ENCODE measurements at places on chromosomes 13 and 19.

DNA sequence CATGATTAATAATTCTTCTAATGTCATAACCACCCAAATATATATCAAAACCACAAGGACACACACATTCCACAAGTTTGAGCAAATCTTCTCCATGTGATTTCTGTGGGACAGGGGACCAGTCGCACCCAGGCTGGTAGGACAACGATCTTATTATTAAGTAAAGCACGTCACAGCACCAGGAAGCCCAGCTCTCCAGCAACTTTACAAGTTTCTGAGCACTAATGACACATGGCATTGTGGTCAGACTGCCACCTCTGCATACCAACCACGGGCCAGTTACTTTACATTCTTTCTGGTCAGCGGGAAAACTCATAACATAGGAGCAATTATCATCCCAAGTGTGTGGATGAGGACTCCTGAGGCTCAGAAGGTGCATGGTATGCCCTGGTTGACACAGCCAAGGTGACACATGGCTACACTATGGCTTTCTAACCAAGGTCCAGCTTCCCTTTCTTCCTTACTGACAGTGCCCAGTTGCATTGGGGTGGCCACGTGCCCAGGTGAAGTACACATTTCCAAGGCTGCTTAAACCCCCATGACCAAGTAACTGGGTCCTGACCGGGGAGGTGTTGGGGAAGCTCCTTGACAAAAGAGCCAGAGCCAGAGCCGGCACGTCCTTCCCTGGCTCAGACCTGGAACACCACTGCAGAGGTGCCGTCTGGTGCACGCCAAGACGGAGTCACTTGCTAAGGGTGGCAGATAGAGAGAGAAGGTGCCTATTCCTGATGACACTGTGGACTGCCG, 27.4 kb downstream of the LATS2 start:
- DNase-seq, result no peak

DNA sequence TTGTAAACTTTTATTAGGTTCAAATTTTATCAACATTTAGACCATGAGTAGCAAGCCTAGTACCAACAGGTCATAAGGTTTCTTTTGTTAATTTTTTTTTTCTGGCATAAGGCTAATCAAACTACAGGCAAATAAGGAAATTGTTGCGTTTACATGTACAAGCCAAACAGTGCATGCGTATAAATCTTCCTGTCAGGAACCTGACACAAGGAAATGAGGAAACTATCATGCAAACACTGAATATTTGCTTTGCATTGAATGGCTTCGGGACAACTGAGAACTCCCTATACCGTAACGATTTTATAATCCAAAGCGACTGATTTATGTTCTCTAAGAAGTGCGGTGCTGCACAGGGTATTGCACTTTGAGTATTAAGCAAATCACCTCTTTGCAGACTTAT, 133.0 kb upstream of the TRPC4 start:
- DNase-seq, result no peak

GRCh38 chr13:77893066-77893465, 25.6 kb downstream of the EDNRB start:
- DNase-seq, result no peak

DNA sequence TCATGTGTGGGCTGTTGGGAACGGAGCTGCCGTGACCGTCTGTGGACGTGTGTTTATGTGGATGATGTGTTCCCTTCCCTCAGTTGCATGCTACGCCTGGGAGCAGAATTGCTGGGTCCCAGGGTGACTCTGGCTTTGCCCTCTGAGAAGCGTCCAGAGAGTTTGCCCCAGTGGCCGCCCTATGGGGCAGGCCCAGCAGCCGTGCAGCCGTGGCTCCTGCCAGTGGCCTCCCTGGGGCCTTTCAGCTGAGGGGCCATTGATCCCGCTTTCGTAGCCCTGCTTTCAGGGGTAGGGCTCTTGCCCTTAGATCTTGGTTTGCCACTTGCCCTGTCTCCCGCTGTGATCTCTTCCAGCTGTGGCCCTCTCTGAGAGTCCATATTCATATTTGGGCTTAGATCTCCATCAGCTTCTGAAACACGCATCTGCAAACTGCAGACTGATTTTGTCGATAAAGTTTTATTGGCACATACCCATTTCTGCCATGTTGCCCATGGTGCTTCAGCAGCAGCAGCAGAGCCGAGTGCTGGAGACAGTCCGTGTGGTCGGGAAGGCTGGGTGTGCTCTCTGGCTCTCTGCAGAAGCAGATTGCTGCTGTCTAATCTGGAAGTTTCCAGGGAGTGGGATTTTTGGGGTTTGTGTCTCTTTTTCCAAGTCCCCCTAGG, 17.6 kb downstream of the GNA11 start:
- DNase-seq, result no peak

DNA sequence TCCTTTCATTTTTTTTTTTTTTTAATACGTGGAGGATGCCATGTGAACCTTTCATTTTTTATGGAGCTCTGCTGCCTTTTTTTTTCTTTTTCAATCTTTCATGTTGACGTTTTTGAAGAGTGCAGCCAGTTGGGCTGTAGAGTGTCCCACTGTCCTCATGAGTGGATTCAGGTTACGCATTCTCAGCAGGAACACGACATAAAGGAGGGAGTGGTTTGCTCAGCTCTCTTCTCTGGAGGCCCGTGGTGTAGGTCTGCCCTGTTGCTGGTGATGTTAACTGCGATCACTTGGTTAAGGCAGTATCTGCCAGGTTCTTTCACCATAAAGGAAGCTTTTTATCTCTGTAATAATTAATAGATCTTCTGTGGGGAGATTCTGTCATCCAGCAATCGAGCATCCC, 26.7 kb upstream of the CACNG8 start:
- DNase-seq, result no peak

DNA sequence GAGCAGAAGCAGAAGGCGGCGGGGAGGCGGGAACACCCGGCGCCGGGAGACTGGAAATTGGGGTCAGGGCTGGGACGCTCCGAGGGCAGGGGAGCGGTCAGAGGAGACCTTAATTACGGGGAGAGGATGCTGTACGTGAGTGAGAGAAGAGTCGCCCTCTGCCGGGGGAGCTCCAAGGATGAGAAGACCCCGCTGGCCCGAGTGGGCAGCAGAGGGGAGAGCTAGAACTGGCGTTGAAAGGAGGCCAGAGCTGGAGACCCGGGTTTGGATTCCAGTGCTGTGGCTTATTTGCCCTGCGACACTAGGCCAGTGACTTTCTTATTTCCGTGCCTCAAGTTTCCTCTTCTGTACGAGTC, 536 bp downstream of the FAM32A start:
- DNase-seq, result no peak

DNA sequence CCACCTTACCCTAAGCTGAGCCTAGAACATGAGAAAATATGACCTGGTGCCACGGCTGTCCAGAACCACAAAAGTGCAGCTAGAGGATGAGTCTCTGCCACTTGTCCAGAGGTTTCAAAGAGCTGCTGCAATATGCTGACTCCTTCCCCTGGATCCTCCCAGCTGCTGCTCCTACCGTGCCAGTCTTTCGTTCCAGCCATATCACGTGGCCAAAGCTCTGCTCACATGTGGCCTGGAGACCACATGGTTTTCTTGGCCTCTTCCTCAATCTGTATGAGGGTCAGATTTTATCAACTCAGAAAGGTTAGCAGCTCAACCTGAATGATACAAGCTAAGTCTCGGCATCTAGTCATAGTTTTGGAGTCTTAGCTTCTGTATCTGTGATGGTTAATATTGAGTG, 3.2 kb upstream of the SACS start:
- no peak for DNase-seq

DNA sequence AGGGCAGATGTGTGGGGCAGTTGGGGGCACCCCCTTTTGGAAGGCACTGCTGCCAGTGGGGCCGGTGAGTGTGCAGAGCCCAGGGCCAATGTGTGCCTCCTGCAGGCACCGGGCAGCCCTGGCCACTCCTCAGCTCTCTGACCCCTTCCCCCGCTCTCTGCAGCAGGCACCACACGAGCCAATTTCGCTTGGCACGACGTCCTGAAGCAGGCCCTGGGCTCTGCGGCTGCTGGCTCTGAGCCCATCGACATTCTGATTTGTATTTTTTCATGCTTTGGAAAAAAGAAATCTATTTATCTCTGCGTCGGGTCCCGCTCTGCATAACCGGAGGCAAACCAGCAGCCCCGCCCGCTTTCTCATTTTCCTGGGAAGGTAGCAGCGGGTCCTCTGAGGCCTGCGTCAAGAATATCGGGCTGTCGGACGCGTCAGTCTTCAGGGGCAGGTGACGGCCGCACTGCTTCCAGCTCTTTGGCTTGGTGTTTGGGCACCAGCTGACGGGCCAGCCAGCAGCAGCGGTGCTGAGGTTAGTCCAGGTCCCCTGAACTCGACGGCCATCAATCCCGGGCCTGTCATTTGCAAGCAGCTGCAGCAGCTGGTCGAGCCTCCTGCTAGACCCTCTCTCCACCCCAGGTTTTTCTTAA, 134.3 kb downstream of the KDM4B start:
- no peak for DNase-seq

GRCh38 chr19:18045307-18046050, 37.5 kb downstream of the ARRDC2 start:
- DNase-seq, result no peak

DNA sequence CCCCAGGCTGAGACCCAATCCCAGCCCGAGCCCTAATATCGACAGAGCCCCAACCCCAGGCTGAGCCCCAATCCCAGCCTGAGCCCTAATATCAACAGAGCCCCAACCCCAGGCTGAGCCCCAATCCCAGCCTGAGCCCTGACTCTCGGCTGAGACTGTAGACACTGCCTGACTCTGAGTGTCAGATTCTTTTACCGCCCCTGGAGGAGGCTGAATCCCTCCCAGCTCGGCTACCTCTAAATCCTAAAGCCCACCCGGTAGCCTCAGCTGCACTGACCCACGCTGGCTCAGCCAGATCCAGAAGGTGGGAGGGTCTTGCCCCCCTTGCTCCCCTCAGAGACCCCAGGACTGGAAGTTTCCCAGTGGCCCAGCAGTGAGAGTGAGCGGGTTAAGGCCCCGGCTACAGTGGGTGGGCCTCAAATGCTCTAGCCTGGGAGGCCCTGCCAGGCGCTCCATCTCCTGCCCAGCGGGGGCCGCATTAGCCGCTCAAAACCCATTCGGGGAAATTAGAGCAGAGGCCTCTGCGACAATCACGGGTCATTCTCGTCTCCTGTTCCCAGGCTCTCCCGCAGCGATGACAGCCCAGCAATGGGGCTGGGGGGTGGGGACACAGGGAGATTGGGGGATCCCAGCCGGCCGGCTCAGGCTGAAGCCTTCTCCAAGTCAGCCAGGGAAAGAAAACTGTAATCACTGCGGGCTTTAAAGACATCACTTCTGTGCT, 43.8 kb downstream of the ZNRF4 start:
- no peak for DNase-seq

DNA sequence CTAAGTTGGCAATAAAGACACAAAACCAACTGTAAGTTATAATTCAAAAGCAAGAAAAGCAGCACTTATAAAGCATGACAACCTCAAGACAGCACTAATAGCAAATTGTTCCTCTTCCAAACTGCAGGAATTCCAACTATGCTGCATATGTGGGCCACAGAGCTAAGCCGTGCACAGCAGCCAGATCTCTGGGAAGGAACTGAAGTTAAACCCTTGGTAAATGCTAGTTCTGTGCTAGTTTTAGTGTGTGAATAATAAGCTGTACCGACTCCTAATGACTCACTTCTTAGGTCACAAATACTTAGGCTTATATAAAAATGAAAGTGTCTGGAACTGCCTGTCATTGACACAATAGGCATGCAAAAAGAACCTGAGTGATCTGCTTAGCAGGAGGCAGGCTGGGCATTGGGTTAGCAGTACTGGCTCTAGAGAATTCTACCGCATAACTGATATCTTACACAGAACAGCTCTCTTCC, 21.2 kb upstream of the GTF3A start:
- no peak for DNase-seq

DNA sequence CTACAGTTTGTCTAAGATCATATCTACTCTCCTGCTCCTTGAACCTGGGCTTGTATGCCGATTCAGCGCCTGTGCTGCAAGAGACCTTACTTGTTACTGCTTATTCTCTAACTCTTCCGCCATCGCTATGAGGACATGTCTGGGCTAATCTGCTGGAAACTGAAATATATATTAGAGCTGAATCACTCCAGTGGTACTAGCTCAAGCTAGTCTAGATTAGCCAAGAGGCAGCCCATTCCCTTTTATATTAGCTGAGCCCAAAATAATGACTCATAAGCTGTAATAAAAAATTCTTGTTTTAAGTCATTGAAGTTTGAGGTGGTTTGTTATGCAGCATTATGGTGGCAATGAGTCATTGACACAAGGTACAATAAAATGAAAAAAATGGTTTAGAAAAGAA, 52.8 kb downstream of the SLC6A16 start:
- peak; percentile 64 for DNase-seq

- no peak for DNase-seq
Observed at GRCh38 chr13:29527916-29528315, 67.6 kb downstream of the SLC7A1 start.

DNA sequence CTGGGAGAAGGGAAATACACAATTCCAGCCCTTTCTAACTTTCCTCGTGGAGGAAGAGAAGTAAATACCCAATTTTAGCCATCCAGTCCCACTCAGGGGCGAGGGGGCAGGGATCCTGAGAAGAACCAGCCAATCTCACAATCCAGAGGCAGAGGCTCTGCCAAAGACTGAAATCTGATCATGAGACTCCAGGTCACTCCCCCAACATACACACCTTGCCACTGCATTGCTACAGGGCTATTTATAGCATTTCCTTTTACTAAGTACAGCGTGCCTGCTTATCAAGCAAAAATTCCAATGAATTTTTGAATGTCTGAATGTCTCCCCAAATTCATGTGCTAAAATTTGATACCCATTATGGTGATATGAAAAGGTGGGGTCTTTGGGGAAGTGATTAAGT, 1687.5 kb downstream of the EFNB2 start:
- DNase-seq, result no peak

DNA sequence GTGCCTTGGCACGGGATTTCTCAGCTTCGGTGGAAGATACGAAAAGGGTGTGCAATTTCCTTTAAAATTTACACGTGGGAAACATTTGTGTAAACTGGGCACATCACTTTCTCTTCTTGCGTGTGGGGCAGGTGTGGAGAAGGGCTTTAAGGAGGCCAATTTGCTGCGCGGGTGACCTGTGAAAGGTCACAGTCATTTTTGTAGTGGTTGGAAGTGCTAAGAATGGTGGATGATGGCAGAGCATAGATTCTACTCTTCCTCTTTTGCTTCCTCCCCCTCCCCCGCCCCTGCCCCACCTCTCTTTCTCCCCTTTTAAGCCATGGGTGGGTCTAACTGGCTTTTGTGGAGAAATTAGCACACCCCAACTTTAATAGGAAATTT, 7.2 kb downstream of the SLITRK5 start:
- no peak for DNase-seq

- DNase-seq, result no peak
Observed at GRCh38 chr13:30100226-30100625, 207.1 kb downstream of the KATNAL1 start.

DNA sequence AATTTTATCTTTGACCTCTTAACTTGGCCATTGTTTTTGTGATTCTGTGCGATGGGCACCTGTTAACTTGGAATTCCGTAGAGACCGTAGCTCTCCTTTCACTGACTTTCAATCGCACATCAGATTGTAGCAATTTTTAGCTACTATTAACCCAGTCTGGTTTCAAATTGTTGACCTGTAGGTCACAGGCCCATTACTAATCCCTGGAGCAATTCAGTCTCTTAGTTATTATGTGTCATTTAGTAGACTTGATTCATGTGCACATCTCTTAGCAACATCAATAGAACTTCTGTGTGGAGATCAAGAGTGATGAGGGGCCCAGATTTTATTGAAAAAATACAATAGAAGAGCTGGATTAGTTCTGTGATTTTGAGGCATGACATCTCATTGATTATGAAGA, 549.6 kb upstream of the SLC10A2 start:
- no peak for DNase-seq

- no peak for DNase-seq
Observed at GRCh38 chr19:34141025-34141424, 31.3 kb upstream of the LSM14A start.

- DNase-seq, result no peak
Observed at GRCh38 chr13:23680845-23681669, 110.8 kb downstream of the TNFRSF19 start.

- peak; percentile 100 for DNase-seq
Observed at GRCh38 chr19:9791552-9792205, 23.1 kb upstream of the ZNF846 start.
